ENCODE measurements at places on chromosomes 1 and 21. TPM values are rescaled to one million over a fixed set of nuclear protein-coding genes. Genes with fewer than 3 reads are reported as not detected.

The LAX1 gene
- 20.6 TPM for total RNA-seq

The NTMT2 gene
- not detected for total RNA-seq

The ETV3L gene
- total RNA-seq = not detected

The ACOT7 gene
- total RNA-seq = 93.8 TPM

The ELAPOR1 gene
- 8.7 TPM for total RNA-seq

The RIMKLA gene
- 6.7 TPM for total RNA-seq

The UTS2 gene
- not detected for total RNA-seq

The SPOCD1 gene
- 0.79 TPM for total RNA-seq
